ENCODE measurements at places on chromosomes 6 and 20.

DNA sequence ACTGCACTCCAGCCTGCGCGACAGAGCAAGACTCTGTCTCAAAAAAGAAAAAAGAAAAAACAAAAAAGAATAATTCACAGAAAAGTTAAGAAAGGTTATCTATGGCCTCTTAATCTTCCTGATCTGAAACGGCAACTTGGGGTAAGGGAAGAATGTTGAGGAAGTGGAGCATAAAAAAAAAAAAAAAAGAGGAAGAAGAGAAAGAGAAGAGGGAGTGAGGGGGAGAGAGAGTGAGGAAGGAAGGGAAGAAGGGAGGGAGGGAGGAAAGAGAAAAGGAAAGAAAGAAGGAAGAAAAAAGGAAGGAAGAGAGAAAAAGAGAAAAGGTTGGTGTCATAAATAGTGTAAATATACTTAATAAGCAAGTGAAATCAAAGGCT, 68.9 kb upstream of the NCOA3 start:
- no peaks in the 10 kb centered on the region for H3K27me3 ChIP-seq
- H3K36me3 ChIP-seq, result no peaks in the 10 kb centered on the region

GRCh38 chr6:38172739-38173410, 353.3 kb downstream of the ZFAND3 start:
- H3K27me3 ChIP-seq, result no peaks in the 10 kb centered on the region
- no peaks in the 10 kb centered on the region for H3K36me3 ChIP-seq
- H3K4me3 ChIP-seq, result no peak overlapping the region
- no peak overlapping the region for H3K27ac ChIP-seq
- H3K4me1 ChIP-seq, result no peaks in the 10 kb centered on the region

- H3K4me3 ChIP-seq, result no peak overlapping the region
- H3K36me3 ChIP-seq, result no peaks in the 10 kb centered on the region
- no peak for DNase-seq
- H3K4me1 ChIP-seq, result no peaks in the 10 kb centered on the region
Measured at GRCh38 chr20:47118641-47119040, 224.0 kb downstream of the EYA2 start.

DNA sequence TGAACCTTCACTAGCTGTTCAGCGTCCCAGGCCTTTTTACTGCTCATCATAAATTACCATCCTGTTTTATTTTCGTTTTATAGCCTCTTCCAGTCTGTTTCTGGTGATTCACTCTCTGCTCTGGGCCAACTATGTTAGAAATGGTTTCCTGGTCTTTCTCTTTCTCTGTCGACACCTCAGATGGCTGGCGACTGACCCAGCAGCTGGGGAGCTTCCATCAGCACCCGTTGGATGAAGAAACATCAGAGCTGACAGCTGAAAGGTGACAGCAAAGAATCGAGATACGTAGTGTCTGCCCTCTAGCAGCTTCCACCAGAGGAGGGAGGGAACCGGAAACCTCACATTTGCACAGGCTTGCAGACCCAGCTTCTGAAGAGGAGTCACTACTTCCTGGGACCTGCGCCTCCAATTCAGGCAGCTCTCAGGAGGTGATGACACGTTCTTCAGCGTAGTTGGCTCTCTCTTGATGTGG, 82.9 kb upstream of the MLN start:
- no peak overlapping the region for H3K4me3 ChIP-seq
- no peaks in the 10 kb centered on the region for H3K4me1 ChIP-seq
- no peak overlapping the region for H3K27ac ChIP-seq
- DNase-seq, result no peak
- H3K36me3 ChIP-seq, result no peaks in the 10 kb centered on the region

- no peaks in the 10 kb centered on the region for H3K36me3 ChIP-seq
- DNase-seq, result no peak
- H3K4me3 ChIP-seq, result no peak overlapping the region
- no peaks in the 10 kb centered on the region for H3K27me3 ChIP-seq
- no peak overlapping the region for H3K27ac ChIP-seq
- no peaks in the 10 kb centered on the region for H3K4me1 ChIP-seq
Measured at GRCh38 chr6:89518352-89519055, 85.6 kb downstream of the ANKRD6 start.

DNA sequence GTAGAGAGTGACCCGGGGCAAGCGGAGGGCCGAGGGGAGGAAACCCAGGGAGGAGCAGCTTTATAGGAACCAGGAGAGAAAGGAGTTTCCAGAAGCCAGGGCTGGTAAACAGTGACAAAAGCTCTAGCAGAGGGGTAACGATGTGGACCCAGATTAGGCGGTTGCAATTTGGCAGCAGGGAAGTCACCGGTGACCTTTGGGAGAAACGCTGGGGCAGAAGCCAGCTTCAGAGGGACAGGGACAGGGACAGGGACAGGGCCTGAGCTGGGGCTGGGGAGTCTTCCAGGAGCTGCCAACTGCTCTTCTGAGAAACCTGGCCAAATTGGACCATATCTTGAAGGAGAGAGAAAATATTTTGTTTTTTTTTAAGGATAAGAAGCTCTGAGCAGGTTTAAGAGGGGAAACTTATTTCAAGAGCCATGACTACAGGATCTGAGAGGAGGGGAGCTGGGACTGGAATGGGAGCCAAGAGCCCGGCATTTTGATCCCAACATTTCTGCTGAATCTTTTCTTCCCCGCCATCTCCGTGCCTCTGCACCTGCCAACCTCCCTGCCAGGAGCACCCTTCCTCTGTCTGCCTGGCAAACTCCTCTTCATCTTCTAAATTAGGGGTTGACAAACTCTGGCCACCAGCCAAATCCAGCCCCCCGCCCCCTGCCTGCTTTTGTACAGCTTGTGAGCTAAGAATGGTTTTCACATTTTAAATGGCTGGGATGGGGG, 22.6 kb upstream of the PREX1 start:
- H3K27me3 ChIP-seq, result no peaks in the 10 kb centered on the region
- DNase-seq, result no peak
- no peaks in the 10 kb centered on the region for H3K4me1 ChIP-seq
- H3K27ac ChIP-seq, result no peak overlapping the region

DNA sequence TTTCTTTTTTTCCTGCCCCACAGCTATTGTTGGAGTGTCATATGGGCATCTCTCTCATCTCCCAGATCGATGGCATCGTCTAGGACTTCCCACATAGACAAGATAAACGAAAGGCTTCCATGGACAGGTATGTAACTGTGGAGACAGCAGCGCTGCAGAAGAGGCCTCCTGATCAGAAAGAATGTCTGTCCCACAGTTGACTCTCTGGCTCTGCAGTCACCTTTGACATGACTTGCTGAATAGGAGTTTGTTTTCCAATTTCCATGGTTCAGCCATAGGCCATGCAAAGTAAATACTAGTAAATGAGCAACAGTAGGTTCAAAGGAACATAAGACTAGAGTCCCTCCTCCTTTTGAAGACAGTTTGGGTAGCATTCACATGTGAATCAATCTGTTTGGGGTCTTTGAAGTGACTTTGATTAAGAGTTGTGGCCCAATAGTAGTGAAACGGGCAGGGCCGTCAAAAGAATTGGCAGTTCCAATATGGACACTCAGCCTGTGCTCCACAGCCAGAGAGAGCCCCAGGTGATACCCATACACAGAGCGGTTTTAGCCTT, 134.7 kb upstream of the IFNGR1 start:
- no peak overlapping the region for H3K4me3 ChIP-seq
- peaks cover 15% of the 10 kb centered on the region for H3K4me1 ChIP-seq
- no peaks in the 10 kb centered on the region for H3K27me3 ChIP-seq
- no peaks in the 10 kb centered on the region for H3K36me3 ChIP-seq
- no peak for DNase-seq

- H3K27me3 ChIP-seq, result no peaks in the 10 kb centered on the region
- no peak for DNase-seq
- no peak overlapping the region for H3K4me3 ChIP-seq
Measured at GRCh38 chr20:32514760-32515159, 70.4 kb downstream of the NOL4L start.

- no peaks in the 10 kb centered on the region for H3K36me3 ChIP-seq
- H3K4me1 ChIP-seq, result peaks cover 4% of the 10 kb centered on the region
- no peak for DNase-seq
- peak overlapping the region; percentile 21 for H3K27ac ChIP-seq
- H3K27me3 ChIP-seq, result no peaks in the 10 kb centered on the region
- H3K4me3 ChIP-seq, result no peak overlapping the region
Measured at GRCh38 chr6:90266905-90267621, 29.6 kb downstream of the BACH2 start.

GRCh38 chr20:17835934-17836300, 132.7 kb downstream of the SNX5 start:
- peak overlapping the region; percentile 32 for H3K27ac ChIP-seq
- no peaks in the 10 kb centered on the region for H3K36me3 ChIP-seq
- no peak for DNase-seq
- H3K27me3 ChIP-seq, result no peaks in the 10 kb centered on the region
- H3K4me3 ChIP-seq, result no peak overlapping the region

DNA sequence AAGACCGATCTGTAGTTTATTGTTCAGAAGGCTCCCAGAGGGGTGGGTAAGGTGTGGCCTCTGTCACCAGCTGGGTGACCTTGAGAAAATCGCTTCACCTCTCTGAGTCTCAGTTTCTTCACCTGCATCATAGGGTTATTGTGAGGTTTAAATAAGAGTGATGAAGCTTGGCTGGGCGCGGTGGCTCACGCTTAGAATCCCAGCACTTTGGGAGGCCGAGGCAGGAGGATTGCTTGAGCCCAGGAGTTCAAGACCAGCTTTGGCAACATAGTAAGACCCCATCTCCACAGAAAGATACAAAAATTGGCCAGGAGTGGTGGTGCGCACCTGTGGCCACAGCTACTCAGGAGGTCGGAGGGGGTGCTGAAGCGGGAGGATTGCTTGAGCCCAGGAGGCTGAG, 36.0 kb downstream of the VSTM2L start:
- H3K36me3 ChIP-seq, result no peaks in the 10 kb centered on the region
- H3K4me3 ChIP-seq, result no peak overlapping the region
- no peaks in the 10 kb centered on the region for H3K27me3 ChIP-seq
- peak overlapping the region; percentile 35 for H3K27ac ChIP-seq
- H3K4me1 ChIP-seq, result no peaks in the 10 kb centered on the region

DNA sequence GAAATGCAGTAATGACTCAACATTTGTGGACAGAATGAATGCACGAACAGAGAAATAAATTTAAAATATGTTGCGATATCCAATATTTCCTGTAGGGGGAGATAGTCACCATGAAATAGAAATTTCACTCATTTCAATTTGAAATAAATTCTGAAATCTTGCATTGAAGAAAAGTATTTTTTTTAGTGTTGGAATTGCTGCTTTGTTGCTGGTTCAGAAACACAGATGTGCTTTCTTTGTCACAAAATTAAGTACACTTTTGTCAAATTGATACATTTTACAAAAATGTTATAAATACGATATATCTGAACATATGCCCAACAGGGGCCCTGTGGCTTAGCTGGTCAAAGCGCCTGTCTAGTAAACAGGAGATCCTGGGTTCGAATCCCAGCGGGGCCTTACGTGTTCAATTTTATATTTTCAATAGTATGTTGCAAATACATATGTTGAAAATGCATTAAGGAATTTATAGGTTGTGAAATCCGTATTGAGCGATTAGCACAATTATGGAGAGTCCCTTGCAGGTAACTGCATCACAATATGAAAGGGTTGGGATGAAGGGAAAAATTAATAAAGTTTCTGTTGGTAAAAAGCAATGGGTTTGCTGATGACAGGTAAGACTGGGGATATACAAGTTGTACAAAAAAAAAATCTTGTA, 85.4 kb upstream of the PRSS16 start:
- no peaks in the 10 kb centered on the region for H3K36me3 ChIP-seq
- H3K4me1 ChIP-seq, result peaks cover 8% of the 10 kb centered on the region
- no peak for DNase-seq
- H3K27ac ChIP-seq, result no peak overlapping the region
- H3K4me3 ChIP-seq, result no peak overlapping the region
- no peaks in the 10 kb centered on the region for H3K27me3 ChIP-seq

DNA sequence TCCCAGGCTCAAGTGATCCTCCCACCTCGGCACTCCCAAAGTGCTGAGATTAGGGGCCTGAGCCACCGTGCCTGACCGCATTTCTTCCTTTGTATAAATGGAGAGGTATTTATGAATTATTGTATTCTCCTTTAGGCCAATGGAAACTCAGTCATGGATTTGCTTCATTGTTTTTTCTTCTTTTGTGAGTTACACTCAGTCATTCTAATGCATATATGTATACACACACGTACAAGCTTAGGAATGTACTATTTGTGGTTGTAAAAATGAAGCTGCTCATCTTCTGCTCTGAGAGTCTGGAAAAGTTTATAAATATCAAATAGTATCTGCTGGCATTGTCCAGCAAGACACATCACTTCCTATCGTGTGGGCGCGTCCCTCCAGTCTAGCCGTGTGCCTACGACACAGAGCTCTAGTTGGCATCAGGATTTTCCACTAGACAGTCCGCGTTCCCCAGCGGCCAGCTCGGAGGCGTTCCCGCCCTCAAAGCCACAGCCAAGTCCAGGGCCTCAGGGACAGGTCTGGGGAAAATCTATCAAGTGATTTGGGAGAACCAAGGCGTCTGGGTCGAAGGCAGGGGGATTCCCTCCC, 215.2 kb downstream of the NFATC2 start:
- H3K4me3 ChIP-seq, result no peak overlapping the region
- H3K27ac ChIP-seq, result no peak overlapping the region
- no peaks in the 10 kb centered on the region for H3K27me3 ChIP-seq
- no peaks in the 10 kb centered on the region for H3K36me3 ChIP-seq
- no peaks in the 10 kb centered on the region for H3K4me1 ChIP-seq

DNA sequence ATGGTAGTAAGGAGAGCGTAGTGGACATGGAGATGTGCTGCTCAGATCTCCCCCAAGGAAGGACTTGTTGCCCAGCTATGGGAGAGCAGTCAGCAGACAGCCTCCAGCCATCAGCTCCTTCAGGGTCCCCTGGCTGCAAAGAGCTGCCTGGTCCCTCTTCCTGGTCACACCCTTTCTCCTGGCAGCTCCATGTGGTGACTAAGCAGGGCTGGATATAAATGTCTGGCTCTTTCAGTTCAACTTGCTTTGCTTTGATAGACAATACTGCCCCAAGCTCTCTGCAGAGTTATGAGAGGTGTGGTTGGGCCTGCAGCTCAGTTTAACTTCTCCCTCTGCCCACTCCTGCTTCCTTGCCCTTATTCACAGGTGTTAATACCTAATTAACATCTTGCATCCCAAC, 64.1 kb upstream of the DDR1 start:
- H3K27ac ChIP-seq, result no peak overlapping the region
- no peaks in the 10 kb centered on the region for H3K36me3 ChIP-seq
- H3K4me3 ChIP-seq, result no peak overlapping the region
- H3K27me3 ChIP-seq, result no peaks in the 10 kb centered on the region
- peaks cover 77% of the 10 kb centered on the region for H3K4me1 ChIP-seq

DNA sequence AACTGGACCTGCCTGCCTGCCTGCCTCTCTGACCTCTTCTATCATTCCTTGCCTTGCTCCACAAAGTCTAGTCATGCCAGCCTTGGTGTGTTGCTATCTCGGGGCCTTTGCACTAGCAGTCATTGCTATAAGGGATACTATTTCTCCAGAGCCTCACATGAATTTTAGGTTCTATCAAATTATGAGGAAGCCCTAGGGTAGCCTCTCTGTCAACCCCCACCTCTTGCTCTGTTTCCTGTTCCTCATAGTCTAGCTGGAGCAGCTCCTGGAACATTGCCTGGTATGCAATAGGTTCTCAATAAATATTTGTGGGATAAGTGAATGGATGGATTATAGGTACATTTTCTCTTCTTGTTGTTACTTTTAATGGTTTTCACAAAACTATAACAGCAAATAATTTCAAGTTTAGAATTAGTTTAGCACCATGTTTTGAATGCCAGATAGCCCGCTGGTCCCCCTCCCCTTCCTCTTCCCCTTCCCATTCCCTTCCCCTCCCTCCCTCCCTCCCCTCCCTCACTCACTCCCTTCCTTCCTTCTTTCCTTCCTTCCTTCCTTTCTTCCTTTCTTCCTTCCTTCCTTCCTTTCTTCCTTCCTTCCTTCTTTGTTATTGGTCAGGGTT, 46.9 kb upstream of the DTNBP1 start:
- H3K27me3 ChIP-seq, result no peaks in the 10 kb centered on the region
- H3K27ac ChIP-seq, result no peak overlapping the region
- no peak for DNase-seq
- no peaks in the 10 kb centered on the region for H3K4me1 ChIP-seq
- H3K36me3 ChIP-seq, result no peaks in the 10 kb centered on the region

GRCh38 chr6:40346246-40346645, 240.9 kb downstream of the LRFN2 start:
- H3K27me3 ChIP-seq, result no peaks in the 10 kb centered on the region
- H3K36me3 ChIP-seq, result no peaks in the 10 kb centered on the region
- peaks cover 20% of the 10 kb centered on the region for H3K4me1 ChIP-seq

Measured in spleen (tissue), 13 donors.